ENCODE measurements at places on chromosomes 1 and 21. TPM values are rescaled to one million over a fixed set of nuclear protein-coding genes. Genes with fewer than 3 reads are reported as not detected.

The OPRD1 gene
- total RNA-seq, result not detected

The CRTC2 gene
- 6.6 TPM for total RNA-seq

The CHRM3 gene
- total RNA-seq, result not detected

The HTR6 gene
- 0.09 TPM for total RNA-seq

The AADACL3 gene
- not detected for total RNA-seq

The SPATA21 gene
- not detected for total RNA-seq

DNA sequence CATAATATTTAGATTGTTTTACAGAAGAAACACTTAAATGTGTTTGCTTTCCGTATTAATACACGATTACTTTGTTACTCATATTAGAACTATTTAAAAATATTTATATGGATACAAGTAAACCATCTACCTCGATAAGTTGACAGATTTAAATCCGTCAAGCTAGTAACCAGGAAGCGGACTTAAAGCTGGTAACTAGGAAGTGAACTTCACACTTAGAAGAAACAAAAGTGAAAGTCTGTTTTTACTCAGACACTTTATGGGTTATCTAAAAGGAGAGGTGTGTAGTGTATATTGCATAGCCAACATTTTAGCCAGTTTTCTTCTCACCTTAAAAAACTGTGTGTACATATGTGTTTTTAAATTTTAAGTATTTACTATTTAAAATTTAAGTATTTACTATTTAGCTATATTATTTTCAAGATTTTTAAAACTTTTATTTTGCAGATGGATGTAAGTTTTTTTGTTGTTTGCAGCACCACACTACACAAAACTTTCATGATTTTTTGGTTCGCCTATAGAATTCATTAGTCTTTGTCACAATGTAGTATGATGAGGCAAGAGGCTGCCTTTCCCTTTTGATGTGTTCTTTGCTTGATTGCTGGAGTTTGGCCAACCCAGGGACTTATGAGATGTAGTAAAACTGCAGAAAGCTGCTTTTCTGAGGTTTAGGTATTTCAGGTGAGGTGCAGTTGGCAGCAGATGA lies 2.7 kb downstream of the USP25 start:
- DNase-seq, result peak; percentile 51

DNA sequence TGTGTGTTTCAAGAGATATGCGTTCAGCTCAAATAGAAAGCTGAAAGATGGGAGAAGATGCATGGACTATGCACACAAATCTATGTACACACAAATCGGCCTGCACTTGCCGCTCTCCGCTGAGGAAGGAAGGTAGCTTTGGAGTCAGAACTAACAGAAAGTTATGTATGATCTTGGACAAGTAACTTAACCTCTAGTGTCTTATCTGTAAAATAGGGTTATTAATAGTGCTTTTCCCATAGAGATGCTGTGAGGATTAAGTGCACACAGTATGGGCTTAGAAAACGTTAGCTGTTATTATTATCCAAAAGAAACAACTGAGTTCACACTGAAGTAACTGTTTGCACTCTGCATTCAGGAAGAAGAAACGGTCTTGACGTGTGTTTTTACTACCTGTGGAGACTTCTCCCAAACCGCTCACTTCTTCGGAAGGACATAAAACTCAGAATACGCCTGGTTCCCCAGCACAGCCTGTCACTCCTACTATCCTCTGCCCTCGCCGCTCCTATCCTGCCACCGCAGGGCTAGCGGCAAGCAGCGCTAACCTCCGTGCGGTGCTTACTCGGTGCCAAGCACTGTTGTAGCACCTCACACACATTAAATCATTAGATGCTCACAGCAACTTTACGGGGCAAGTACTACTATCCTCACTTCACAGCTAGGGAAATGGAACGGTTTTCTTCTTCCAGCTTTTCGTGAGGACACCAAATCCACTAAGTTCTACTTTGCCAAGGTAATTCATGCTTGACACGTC lies 1.3 kb downstream of the TGFBR3 start:
- DNase-seq, result peak; percentile 48

- no peak for DNase-seq
Measured at GRCh38 chr21:43637530-43638158, 21.6 kb downstream of the HSF2BP start.

- DNase-seq, result no peak
Measured at GRCh38 chr1:147052143-147052542, 114.0 kb downstream of the NBPF12 start.

DNA sequence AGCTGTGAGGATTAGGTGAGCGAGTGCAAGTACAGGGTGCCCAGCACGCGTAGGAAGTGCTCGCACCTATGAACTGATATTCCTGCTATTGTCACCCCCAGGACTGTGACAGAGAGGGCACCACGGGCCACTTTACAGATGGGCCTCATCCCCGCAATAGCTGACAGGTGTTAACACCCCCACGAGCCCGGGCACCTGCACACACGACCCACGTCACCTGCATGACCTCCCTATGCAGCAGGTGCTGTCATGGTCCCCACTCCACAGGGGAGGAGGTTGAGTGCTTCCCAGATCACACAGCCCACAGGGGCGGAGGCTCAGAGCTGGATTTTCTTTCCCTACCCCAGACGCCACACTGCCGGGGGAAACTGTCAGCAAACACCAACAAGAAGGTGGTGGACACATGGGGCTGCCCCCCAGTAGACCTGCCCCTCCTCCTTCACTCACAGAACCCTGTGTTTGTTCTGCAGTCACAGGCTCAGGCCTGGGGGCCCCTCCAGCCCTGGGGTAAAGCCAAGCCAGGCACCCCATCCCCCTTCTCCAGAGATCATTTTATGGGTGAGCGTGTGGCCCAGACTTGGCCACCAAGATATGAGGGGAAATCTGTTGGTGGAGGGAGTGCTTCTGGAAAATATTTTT lies 465.5 kb downstream of the MATN1 start:
- DNase-seq, result no peak

DNA sequence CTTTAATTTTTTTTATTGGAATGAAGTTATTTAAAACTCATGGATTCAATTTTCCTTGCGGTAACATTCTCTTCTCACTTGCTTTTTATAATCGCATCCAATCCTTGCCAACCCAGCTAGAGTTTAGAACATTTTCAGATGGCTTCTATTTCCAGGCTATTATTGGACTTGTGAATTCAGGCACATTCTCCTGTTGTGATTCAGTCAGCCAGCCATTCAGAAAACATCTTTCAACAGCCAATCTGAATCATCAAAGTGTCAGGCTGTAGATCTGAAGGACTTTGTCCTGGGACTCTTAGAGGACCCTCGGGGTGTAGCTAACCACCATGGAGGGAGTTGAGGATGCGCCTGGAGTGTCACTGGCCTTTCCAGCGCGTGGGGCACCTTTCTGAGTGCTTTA lies 92.4 kb downstream of the PRDM2 start:
- peak; percentile 68 for DNase-seq
